ENCODE measurements at places on chromosomes 6 and 20. TPM values are rescaled to one million over a fixed set of nuclear protein-coding genes. Genes with fewer than 3 reads are reported as not detected.
A peak's percentile ranks its signal among the peaks of the same experiment; 100 is the strongest.

Gene MAD2L1BP
- 88.1 TPM for total RNA-seq

Gene MAP3K5
- total RNA-seq = 0.28 TPM

- H3K27ac ChIP-seq = no peak overlapping the region
- H3K4me3 ChIP-seq = no peak overlapping the region
- H3K4me1 ChIP-seq = no peaks in the 10 kb centered on the region
- H3K27me3 ChIP-seq = no peaks in the 10 kb centered on the region
- no peaks in the 10 kb centered on the region for H3K36me3 ChIP-seq
- no peak for DNase-seq
Observed at GRCh38 chr6:41216616-41217015, 11.5 kb upstream of the TREML4 start.

GRCh38 chr6:160137989-160138835 lies 16.6 kb downstream of the SLC22A1 start:
- no peaks in the 10 kb centered on the region for H3K27me3 ChIP-seq
- H3K4me1 ChIP-seq = no peaks in the 10 kb centered on the region
- no peak overlapping the region for H3K4me3 ChIP-seq
- no peak overlapping the region for H3K27ac ChIP-seq
- H3K36me3 ChIP-seq = no peaks in the 10 kb centered on the region
- peak; percentile 59 for DNase-seq

Gene ZFP57
- total RNA-seq = not detected

- H3K4me3 ChIP-seq = no peak overlapping the region
- H3K27me3 ChIP-seq = no peaks in the 10 kb centered on the region
- DNase-seq = peak; percentile 8
- no peak overlapping the region for H3K27ac ChIP-seq
Observed at GRCh38 chr20:41701588-41702348, 83.6 kb upstream of the CHD6 start.

- H3K27me3 ChIP-seq = no peaks in the 10 kb centered on the region
- H3K36me3 ChIP-seq = no peaks in the 10 kb centered on the region
- no peak overlapping the region for H3K27ac ChIP-seq
- peak; percentile 83 for DNase-seq
Observed at GRCh38 chr20:51966296-51966971, 164.1 kb upstream of the SALL4 start.

GRCh38 chr20:15799871-15800270 lies 773.4 kb downstream of the KIF16B start:
- no peaks in the 10 kb centered on the region for H3K36me3 ChIP-seq
- no peaks in the 10 kb centered on the region for H3K4me1 ChIP-seq
- DNase-seq = no peak
- H3K27ac ChIP-seq = no peak overlapping the region
- H3K4me3 ChIP-seq = no peak overlapping the region

DNA sequence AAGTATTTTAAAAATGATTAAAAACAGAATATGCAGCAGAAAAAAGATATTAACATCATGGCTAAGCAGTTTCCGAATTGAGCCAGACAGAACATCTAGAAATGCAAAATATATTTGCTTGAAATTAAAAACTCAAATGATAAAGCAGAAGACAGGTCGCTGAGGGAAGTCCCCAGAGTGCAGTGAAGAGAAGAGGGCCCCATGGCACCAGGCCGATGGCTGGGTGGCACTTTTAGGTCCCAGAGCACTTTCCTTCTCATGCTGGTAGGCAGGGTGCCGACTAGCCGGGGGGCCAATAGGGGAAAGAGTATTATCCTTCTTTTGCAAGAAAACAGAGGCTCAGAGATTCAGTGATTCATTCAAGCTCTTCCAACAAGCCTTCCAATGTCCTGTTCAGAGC lies 58.9 kb downstream of the MYH7B start:
- H3K4me1 ChIP-seq = no peaks in the 10 kb centered on the region
- DNase-seq = no peak
- no peak overlapping the region for H3K27ac ChIP-seq
- H3K4me3 ChIP-seq = no peak overlapping the region

Gene ZBTB46
- 8.1 TPM for total RNA-seq

DNA sequence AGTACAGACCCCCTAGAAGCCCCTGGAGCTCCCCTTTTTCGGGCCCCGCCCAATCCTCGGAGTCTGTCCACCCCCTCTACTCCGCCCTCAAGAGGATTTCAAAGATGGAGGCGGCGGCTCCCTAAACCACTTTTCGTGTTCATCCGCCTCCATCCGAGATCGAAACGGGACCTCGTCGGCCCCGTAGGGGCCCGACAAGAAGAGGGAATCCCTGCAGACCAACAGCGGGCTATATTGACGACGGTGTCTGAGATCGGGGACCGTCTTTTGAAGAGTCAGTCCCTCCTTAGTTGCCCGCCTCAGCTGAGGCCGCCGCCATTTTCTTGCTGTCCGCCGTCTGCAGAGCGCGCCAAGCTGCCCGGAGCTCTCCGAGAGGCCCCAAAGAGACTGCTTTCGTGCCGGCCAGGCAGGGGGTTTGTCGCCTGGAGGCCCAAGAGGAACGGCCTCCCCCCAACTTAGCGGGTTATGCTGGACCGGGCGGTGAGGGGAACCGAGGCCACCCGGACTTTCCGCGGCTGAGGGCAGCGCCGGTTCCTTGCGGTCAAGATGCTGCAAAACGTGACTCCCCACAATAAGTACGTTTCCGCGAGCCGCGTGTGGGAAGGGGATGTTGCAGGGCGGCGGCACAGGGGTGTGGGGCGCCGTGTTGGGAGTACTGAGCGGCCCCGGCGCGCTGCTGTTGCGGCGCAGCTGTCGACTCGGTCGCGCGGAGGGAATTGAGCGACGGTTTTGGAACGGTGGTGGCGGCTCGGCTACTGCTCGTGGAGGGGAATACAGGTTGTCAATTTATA lies 4.2 kb downstream of the BRD2 start:
- H3K36me3 ChIP-seq = peaks cover 29% of the 10 kb centered on the region
- H3K27ac ChIP-seq = peak overlapping the region; percentile 100
- peak; percentile 70 for DNase-seq
- no peaks in the 10 kb centered on the region for H3K27me3 ChIP-seq
- H3K4me3 ChIP-seq = peak overlapping the region; percentile 95

Gene RING1
- 12.1 TPM for total RNA-seq

DNA sequence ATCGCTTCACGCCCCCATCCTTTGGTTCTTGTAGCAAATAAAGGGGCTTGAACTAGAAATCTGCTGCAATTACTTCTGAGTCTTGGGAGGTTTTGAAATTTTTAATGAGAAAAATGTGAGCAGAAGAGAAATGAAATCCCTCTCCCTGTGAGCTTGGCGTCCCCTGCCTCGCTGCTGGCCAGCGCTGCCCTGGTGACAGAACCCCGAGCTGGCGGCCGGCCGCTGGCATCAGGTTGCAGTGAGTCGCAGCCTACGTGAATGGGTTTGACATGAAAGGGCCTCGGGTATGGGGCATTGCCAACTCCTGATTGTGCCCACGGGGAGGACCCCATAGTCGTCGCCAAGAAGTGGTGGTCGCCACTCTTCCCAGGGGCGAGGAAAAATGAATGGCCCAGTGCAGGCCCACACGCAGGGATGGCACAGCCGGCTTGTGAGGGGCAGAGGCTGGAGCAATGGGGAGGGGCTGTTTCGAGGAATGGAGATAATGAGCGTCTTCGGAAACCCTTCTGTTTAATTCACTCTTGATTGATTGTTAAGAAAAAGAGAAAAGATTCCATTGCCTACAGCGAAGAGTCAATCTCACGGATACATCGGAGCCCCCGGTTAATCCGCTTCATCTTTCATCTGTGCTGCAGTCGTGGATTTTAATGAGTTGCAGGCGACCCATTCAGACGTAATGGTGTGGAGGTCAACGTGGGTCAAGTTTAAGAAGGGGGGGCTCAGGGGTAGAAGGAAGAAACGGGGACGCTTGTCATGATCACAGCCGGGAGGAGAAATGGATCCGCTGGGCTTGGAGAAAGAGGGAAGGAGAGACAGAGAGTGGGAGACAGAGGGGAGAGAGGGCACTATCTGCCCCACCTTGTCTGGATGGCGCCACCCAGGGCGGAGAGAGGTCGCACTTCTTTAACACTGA lies 380.1 kb downstream of the THBS2 start:
- no peak for DNase-seq
- H3K4me3 ChIP-seq = no peak overlapping the region
- H3K27ac ChIP-seq = no peak overlapping the region
- H3K27me3 ChIP-seq = no peaks in the 10 kb centered on the region
- H3K36me3 ChIP-seq = no peaks in the 10 kb centered on the region

Gene HUS1B
- total RNA-seq = not detected

Gene PRSS16
- total RNA-seq = 4.3 TPM

Gene MDFI
- 29.5 TPM for total RNA-seq

DNA sequence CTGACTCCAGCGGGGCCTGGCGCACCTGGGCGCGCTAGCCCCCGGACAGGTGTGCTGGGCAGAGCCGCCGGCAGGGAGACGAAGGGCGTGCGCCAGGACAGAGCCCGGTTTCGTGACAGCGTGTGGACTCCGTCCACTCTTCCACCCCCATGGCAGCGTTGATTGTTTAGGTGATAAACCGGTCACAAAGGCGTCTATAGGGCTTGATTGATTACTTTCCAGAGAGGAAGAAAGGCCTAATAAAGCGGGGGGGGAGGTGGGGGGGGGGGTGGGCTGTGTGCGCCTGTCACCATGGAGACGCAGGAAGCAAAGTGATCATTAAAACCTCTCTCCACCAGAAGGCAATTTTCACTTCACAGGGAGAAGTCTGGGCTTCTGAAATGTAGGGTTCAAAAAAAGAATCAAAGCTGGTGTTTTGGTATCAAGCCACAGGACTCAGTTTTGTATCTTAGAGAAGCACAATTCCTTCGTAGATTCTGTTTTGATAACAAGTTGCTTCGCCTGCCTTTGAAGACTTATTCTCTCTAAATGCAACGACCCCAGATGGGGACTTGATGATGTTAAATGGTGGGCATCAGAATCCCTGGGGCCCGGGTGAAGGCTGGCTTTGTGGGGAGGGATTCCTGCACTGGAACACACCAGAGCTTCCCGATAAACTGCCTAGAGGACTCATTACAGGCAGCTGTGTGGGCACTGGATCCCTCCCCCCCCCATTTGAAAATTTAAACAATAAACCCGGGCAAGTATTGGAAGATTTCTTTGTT lies 1.4 kb downstream of the PHACTR3 start:
- no peaks in the 10 kb centered on the region for H3K36me3 ChIP-seq
- peaks cover 98% of the 10 kb centered on the region for H3K27me3 ChIP-seq
- no peaks in the 10 kb centered on the region for H3K4me1 ChIP-seq
- H3K27ac ChIP-seq = no peak overlapping the region

- H3K27ac ChIP-seq = no peak overlapping the region
- no peaks in the 10 kb centered on the region for H3K36me3 ChIP-seq
- H3K27me3 ChIP-seq = no peaks in the 10 kb centered on the region
- DNase-seq = no peak
Observed at GRCh38 chr6:161366301-161366923, 92.6 kb upstream of the AGPAT4 start.

Gene LAMA4
- 0.50 TPM for total RNA-seq

Gene RNF146
- 115 TPM for total RNA-seq

GRCh38 chr6:1553562-1554083 lies 56.1 kb upstream of the FOXC1 start:
- peaks cover 39% of the 10 kb centered on the region for H3K27me3 ChIP-seq
- H3K36me3 ChIP-seq = no peaks in the 10 kb centered on the region
- no peak for DNase-seq
- H3K27ac ChIP-seq = no peak overlapping the region
- H3K4me1 ChIP-seq = no peaks in the 10 kb centered on the region

Gene LZTS3
- total RNA-seq = 3.7 TPM

Gene SLC52A3
- not detected for total RNA-seq

Gene SLC39A7
- 59.2 TPM for total RNA-seq

GRCh38 chr6:70622461-70622860 lies 45.2 kb upstream of the SMAP1 start:
- no peak overlapping the region for H3K4me3 ChIP-seq
- no peak for DNase-seq

DNA sequence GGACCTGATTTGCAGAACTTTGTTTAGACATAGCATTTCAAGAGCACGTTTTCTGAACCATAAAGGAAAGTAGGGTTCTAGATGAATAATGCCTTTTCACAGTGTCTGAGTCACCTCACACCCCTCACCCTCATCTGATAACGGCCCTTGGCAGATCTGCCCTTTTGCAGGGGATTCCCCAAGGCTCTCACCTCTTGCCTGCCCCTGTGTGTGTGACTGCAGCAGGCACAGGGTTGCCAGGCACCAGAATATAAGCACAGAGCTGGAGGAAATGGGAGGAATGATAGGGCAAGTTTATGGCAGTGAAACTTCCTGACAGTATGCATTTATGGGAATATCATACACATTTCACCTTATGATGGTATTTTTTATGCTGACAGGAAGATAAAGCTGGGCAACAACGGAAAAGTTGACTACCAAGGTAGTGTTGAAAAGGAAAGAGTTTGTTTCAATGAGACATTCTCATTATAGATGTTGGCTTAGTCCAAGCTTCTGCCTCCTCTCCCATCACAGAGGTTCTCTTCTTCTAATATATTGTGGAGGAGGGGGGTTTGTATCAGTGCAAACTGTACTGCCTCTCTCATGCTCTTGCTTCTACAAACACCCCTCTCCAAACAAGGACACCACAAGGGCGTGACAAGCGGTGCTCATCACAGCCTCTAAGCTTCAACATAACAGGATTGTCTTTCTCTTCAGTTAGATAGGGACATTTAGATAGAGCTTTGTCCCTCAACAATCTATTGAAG lies 101.5 kb upstream of the BACH2 start:
- H3K4me3 ChIP-seq = no peak overlapping the region
- no peaks in the 10 kb centered on the region for H3K4me1 ChIP-seq
- H3K36me3 ChIP-seq = no peaks in the 10 kb centered on the region
- H3K27me3 ChIP-seq = no peaks in the 10 kb centered on the region
- no peak overlapping the region for H3K27ac ChIP-seq

DNA sequence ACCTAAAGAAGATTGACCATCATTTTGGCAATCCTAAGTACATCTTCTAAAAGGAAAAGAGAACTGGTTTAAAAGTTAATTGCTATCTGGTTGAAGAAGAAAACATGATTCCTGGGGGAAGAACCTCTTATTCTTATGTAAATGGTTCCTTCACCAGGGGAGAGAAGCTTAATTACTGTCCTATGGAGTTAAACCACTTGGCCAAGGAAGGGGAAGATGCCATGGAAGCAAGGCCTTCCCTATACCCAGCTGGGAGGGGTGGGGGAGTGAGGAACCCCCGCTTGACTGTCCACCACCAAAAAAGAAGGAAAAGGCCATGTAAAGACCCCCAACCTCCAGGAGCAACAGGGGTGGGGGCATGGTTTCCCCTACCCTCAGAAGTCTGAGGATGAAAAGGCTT lies 962.1 kb downstream of the GRIK2 start:
- H3K27ac ChIP-seq = no peak overlapping the region
- no peaks in the 10 kb centered on the region for H3K27me3 ChIP-seq
- DNase-seq = no peak
- H3K36me3 ChIP-seq = no peaks in the 10 kb centered on the region

Gene UNC93A
- not detected for total RNA-seq

DNA sequence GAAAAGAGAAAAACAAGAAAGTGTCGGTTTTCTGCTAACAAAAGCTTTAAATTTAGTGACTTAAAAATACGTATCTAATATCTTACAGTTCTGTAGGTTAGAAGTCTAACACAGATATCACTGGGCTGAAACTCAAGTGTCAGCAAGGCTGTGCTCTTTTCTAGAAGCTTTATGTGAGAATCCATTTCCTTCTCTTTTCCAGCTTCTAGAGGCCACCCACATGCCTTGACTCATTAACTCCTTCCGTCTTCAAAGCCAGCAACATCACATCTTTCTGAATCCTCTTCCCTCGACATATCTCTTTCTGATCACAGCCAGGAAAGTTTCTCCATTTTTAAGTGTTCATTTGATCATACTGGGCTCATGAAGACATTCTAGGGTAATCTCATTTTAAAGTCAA lies 262.0 kb downstream of the MAFB start:
- no peaks in the 10 kb centered on the region for H3K36me3 ChIP-seq
- no peak for DNase-seq
- H3K4me1 ChIP-seq = no peaks in the 10 kb centered on the region
- no peak overlapping the region for H3K27ac ChIP-seq
